ENCODE measurements at places on chromosomes 3 and 15.

DNA sequence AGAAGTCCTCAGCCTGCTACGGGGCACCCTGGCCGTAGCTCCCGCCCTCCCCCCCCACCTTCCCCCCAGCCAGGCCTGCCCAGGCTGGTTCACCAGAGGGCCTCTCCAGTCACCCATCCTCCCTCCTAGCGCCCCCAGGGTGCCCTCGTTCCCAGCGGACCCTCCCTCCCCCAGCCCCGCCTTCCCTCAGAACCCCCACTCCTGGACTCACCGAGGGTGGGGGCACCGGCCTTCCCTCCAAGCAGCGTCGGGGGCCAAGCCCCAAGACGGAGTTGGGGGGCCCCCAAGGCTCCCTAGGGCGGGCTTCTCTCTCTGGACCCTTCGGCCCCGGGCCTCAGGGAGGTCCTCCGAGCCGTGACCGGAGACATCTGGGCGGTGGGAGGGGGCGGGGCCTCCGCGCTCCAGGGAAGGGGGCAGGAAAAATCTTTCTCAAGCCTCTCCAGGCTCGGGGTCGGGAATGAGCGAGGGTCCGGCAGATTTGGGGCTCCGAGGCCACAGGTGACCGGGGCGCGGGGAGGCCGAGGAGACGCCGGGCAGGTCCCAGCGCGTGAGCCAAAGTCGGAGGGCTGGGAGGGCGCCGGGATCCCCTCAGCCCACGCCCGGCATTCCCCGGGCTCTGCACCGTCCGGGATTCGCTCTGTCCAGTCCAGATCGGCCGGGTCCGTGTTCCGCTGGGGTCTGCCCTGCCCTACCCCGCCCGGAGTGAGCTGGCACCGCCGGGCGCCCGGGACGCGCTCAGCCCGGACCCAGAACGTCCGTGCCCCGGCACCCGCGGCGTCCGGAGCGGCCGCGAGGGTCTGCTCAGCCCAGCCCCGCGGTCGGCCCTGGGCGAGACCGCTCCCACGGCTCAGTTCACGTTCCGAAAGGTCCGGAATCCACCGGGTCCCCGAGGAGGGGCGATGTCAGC lies 999 bp downstream of the INSYN1 start:
- no peak for DNase-seq

DNA sequence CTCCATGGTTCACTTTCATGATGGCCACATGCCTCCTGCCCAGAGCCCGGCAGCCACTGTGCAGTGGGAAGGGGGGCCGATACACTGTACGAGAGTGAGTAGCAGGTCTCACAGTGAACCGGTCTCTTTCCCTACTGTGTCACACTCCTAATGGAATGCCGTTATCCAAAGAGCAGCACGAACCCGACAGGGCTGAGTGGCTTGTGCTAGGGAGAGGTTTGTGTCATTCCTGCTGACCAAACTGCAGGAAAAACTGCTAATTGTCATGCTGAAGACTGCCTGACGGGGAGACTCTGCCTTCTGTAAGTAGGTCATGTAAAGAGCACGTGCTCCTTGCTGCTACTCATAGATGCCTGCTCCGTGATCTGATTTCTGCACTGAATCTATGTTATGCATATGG lies 105.1 kb downstream of the ARPP21 start:
- DNase-seq, result peak; percentile 12

DNA sequence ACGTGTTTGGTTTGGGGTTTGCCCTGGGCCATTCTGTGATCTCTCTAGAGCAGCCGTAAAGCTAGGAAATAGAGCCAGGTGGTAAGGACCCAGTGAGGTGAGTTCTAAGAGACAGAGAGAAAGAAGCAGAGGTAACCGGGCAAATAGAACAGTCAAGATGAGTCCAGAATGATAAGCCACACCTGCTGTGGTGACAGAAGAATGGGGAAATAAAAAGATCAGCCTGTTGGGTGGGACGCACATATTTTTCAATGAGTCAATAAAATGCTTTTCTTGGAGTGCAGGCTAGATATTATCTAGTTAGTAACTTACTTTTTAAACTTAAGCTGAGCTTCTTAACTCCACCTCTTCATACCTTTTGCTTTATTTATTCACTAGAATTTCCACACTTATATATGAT lies 135.0 kb downstream of the NFKBIZ start:
- DNase-seq, result no peak

- DNase-seq, result no peak
Measured at GRCh38 chr3:172454180-172454579, 5.9 kb upstream of the GHSR start.

DNA sequence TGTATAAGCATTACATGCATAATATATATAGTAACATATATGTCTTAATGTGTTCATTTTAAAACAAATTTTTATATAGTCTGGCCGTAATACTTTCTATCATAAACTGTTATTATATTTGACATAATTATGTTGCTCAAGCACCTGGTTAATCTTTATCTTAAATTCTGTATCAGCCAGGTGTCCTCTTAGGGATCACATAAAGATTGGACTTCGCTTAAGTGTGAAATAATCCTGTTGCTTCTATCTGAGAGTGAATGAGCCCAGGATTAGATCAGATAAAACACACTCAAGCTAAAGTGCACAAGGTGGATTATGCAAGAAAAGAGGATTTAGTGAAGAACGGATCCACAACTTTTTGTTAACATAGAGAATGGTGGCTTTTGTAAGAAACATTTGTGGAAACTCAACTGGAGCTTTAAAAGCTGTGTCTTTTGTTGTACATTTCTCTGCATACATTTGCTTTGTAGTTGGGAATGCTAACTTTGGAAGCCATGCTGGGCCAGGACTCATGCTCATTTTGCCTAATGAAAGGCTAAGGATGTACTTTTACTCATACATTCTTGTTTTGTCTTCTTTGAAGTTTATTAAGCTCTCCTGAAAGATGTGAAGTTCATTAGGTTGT lies 437.8 kb downstream of the ZIC1 start:
- no peak for DNase-seq

- DNase-seq, result peak; percentile 92
Measured at GRCh38 chr15:63896336-63897115, 62.8 kb upstream of the HERC1 start.

GRCh38 chr15:56491110-56491722 lies 26.3 kb upstream of the MNS1 start:
- peak; percentile 94 for DNase-seq

DNA sequence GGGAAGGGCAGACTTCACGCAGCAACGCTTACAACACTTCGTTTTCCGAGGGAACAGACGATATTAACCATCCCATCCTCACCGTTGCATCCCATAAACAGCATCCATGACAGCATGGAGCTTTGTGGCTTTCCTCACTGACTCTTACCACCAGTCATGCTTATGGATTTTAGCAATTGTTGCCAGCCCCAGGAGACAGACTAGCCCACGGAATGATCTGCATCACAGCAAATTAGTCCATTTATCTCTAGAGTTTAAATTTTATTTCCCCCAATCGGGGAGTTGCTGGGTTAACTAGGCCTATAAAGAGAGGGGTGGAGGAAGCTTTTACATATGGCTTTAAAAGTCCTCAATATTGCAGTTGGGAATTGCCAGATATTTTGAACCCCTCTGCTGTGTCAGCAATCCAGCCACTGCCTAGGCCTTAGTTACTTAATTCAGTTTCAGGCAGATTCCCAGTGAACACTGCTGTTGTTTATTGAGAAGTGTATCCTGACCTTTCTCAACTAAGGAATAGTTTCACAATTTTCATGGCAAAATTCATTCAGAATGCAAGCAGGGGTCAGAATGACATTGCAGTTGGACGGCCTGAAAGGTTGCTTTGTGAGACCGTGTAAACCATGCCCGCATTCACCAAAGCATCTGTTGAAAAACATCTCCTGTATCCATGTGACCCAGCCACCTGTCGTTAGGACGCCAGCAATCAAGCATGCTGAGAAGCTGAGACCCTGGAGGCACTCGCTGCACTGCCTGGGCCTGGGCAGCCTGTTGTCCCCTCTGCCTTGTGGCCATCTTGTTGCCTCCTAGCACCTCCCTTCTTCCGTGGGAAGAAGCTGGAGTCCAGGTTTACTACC lies 397.4 kb upstream of the TPM1 start:
- DNase-seq, result no peak

DNA sequence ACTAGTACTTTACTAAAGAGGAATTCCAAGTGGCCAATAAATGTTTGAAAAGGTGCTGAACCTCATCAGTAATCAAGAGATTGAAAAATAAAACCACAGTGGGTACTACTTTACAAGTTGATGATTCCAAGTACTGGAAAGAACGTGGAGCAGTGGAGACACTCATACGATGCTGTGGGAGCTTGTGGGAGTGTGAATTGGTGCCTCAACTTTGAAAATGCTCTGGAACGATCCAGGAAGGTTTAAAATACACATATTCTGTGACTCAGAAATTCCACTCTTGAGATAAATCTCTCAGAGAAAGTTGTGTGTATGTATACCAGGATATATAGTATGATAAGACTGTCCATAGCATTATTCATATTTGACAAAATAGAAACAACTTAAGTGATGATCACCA lies 9.3 kb downstream of the LRCH3 start:
- peak; percentile 42 for DNase-seq

Measured in choroid plexus epithelial cell (primary cell).